ENCODE measurements at places on chromosomes 11 and 22.
A peak's percentile ranks its signal among the peaks of the same experiment; 100 is the strongest.

- DNase-seq: no peak
These were observed 37.6 kb upstream of the RIC3 start for GRCh38 chr11:8206251-8207079.

GRCh38 chr11:124327775-124328174 is 7.8 kb upstream of the OR8D2 start:
- no peak for DNase-seq

DNA sequence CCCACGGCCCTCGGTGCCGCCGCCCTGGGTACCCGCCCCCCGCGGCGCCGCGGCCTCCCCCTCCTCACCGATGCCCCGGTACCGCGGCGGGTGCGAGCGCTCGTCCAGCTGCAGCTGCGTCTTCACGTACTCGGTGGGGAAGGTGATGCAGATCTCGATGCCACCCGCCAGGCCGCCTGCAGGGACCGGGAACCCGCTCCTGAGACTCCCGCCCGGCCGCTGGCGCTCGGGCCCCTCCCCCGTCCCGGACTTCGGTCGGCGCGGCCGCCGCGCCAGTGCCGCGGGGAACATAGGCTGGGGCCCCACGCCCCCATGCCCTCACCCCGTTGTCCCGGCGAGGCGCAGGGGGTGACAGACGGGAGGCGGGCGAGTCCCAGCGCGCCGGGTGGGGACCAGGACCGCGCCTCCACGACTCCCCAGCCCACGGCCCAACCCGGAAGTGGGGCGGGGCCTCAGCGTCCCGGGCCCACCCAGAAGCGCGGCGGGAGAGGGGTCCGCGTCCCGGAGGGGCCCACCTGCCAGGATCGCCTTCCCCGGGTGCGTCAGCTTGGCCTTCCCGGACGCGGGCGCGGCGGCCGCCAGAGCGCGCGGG is 375 bp downstream of the SLC25A1 start:
- peak; percentile 73 for DNase-seq

DNA sequence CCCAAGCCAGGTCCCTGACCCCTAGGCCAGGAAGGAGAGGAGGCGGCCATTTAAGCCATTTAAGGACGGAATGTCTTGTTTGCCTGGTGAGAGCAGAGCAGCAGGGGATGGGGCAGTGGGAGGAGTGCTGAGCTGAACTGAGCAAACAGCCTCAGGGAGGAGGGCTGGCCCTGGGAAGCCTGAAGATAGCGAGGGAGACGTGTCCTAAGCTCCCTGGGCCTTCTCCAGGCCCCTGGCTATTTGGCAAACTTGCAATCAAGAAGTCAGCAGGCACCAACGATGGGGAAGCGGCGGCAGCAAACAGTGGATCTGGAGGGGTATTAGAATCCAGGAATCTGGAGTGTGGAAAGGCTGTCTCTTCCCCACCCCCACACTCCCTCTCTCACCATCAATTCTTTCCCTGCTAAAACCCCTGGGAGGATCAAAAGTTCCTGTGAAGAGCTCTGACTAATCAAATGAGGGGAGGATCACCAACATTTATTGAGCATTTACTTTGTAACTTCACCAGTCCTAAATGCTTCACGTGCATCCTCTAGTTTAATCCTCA is 8.8 kb downstream of the BCL9L start:
- DNase-seq: no peak

DNA sequence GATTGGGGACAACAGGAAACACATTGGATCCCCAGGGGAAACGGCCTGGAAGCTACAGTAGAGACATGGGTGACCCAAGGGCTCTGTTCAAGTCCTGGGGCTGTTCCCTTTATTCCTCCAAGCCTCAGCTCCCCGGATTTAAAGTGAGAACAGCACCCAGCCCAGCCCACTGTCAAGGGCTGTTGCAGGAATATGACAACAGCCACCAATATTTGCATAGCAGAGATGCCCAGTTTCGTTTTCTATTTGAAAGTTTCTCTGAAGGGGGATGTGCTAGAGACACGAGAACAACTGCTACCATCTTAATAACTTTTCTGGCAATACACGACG is 81.1 kb upstream of the WNT7B start:
- peak; percentile 38 for DNase-seq

DNA sequence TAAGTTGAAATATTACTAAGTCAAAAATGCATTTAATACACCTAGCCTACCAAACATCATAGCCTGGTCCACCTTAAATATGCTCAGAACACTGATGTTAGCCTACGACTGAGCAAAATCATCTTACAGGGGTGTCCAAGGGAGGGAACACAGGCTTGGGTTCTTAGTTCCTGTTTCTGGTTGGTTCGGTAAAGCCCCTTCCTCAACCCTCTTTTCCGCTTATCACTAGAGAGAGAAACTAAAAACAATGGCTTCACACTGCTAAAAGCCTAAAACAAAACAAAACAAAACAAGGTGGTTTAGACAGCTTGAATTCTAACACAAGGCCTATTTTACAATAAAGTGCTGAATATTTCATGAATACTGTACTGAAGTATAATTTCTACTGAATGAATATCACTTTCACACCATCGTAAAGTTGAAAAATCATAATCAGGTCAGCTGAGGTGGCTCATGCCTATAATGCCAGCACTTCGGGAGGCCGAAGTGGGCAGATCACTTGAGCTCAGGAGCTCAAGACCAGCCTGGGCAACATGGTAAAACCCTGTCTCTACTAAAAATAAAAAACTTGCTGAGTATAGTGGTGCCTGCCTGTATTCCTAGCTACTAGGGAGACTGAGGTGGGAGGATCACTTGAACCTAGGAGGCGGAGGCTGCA is 118.0 kb downstream of the SIK3 start:
- DNase-seq: no peak

DNA sequence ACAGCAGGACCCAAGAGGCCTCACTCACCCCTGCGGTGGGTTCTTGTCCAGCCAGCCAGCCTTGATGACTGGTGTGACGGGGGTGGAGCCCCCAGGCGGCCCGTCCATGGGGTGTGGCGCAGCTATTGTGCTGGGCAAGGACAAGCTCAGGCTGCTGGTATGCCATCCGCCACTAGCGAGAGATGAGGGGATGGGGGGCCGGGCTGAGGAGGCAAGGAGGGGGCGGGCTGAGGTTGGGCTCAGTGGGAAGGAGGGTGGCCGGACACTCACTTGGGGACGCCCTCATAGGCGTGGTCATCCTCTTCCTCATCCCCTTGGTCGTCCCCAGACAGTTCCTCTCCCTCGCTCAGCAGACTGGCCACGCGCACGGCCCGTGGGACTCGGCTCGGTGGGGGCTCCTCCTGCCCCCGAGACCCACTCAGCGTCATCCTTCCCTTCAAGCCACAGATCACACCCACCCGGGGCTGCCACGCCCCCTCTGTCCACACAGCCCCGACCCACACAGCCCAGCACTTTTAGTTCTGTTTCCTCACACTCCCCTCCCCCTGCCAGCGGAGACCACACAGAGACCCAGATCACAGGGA is 38.0 kb upstream of the PDE2A start:
- no peak for DNase-seq

DNA sequence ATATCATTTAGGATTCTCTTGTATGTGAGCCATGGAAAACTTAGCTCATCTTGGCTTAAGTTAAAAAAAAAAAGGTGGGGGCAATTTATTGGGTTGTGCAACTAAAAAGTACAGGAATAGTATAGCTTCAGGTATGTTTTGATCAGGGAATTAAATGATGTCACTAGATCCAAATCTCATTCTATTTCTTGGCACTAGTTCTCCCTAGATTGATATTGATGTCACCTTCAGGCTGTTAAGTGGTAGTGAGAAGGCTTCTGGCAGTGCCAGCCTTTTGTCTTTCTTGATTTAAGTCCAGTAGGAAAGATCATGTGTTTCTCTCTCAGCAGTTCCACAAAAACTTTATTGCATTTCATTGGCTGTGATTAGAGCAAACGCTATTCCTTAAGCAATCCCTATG is 65.0 kb upstream of the ZBED5 start:
- DNase-seq: no peak

DNA sequence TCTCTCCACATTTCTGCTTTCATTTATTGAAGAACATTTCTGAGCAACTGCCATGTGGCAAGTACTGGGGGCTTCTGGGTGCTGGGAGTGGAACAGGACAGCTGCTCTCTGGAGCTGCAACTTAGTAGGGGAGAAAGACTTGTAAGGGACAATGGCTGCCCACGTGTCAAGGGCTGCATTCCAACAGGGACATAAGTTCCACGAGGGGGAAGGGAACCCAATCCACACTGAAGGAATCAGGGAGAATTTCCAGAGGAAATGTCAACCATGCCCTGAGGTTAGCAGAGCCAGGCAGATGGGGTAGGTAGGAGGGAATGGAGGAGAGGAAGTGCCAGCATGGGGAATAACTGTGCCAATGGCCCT is 1.7 kb downstream of the MAPK8IP2 start:
- no peak for DNase-seq

- peak; percentile 58 for DNase-seq
These were observed 75.4 kb downstream of the MAML2 start for GRCh38 chr11:96267496-96268032.

DNA sequence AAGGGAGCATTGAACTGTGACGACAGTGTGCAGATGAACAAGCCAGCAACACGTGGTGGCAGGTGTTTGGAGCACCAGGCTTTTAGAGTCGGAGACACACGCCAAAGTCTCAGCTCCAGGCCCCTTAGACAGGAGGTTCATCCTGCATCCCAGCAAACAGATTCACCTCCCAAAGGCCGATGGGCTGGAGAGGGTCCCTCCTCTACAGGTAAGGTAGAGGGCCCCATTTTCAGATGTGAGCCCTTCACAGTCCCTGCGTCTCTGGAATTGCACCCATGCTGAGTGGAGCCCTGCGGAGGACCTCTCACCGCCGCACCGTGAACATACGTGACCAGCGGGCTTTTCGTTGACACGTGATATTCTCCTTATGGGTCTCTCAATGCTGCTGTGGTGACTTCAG is 109.0 kb upstream of the B3GAT1 start:
- DNase-seq: no peak

- no peak for DNase-seq
These were observed at the start of gene TREH for GRCh38 chr11:118679483-118679882. Gene TREH (minus strand): TSS chr11:118679650. CDS start chr11:118679627, 23 bp downstream.

DNA sequence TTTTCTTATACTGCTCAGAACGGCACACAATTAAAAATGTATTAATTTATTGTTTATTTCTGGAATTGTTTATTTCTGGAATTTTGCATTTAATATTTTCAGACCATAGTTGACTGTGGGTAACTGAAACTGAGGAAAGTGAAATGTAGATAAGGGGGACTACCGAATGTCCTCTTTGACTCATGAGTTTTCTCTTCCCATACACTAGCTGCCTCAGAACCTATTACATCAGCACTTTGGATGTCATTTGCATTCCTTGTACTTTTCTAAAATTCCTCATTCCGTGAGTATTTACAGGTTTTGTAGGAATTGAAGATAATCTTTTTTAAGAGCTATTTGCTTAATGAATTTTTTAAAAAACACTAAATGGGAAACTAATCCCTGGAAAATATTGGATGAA is 29.8 kb downstream of the ZC3H12C start:
- no peak for DNase-seq

GRCh38 chr22:26847046-26847445 is 189.7 kb downstream of the MIAT start:
- no peak for DNase-seq

DNA sequence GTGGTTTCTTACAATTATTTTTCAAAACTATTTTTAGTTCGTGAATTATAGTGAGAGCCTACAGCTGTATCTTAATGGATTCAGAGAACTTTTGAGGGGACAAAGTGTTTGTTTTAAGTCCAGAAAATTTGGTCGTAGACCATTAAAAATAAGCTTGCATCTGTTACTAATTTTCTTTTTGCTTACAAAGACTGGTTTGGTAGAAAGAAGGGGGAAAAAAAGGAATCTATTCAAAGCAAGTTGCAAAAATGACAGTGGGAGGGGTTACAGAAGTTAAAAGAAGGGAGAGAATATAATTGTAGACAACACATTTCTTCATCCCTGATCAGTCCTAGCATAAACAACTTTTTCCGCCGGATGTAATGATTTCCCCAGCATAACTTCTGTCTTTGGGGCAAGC is 72.1 kb downstream of the AMOTL1 start:
- no peak for DNase-seq

DNA sequence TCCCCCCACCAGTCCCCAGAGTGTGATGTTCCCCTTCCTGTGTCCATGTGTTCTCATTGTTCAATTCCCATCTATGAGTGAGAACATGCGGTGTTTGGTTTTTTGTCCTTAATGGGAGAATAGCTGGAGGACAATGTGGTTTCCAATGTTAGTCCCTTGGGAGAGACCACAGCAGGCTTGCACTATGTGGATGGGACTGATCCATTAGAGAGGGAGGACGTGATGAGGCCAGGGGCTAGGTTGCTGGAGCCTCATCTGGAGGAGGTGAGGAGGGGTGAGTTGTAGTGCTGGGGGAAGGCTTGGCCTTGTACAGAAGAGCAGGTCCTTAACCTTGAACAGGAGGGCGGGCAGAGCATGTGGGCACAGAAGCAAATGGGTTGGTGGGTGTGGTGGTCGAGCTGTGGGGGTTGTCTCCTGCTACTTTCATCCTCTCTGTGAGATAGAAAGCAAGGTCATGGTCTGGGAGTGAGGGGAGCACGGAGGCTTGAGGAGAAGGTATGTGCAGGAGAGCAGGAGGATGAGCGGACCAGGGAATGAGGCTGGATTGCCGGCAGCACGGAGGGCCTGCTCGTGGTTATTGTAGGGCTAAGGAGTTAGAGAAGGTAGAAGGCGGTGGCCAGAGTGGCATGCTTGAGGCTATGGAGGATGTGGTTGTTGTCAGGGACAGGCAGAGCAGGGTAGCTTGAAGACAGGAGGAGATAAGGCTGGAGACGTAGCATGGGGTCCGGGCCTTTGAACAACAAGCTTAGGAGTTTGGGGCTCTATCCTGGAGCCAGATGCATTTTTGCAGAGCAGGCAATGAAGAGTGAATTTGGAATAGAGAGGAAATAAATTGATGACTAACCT is 11.2 kb upstream of the SREBF2 start:
- DNase-seq: no peak

DNA sequence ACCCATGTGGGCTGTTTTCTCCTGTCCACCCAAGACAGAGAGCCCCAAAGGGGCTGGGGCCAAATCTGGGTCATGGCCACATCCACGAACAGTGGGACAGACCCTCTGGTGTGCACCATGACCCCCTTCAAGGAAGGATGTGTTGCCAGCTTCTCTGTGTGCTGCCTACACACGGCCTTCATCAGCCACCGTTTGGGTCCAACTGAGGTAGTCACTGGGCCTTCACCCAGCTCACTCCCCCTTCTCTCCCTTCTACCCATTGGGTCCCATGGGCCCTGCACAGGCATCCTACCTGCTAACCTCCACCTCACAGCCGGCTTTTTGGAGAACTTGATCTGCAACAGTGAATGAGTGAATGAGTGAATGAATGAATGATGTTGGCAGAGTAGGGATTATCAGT is 1484.9 kb downstream of the BRD1 start:
- DNase-seq: no peak
